ENCODE measurements at places on chromosomes 7 and 10. TPM values are rescaled to one million over a fixed set of nuclear protein-coding genes. Genes with fewer than 3 reads are reported as not detected.

The PLXDC2 gene
- 12.3 TPM for total RNA-seq

The OR2A12 gene
- total RNA-seq: not detected

- no peaks in the 10 kb centered on the region for H3K36me3 ChIP-seq
- H3K4me1 ChIP-seq: no peaks in the 10 kb centered on the region
- H3K27ac ChIP-seq: no peak overlapping the region
- no peaks in the 10 kb centered on the region for H3K27me3 ChIP-seq
- H3K4me3 ChIP-seq: no peak overlapping the region
- DNase-seq: peak; percentile 41
Measured at GRCh38 chr7:78510580-78511188, 712.1 kb downstream of the PHTF2 start.

The PRKCQ gene
- total RNA-seq: 0.26 TPM

- no peaks in the 10 kb centered on the region for H3K36me3 ChIP-seq
- no peak for DNase-seq
- no peak overlapping the region for H3K27ac ChIP-seq
- H3K4me3 ChIP-seq: no peak overlapping the region
- H3K4me1 ChIP-seq: no peaks in the 10 kb centered on the region
Measured at GRCh38 chr10:49076319-49076718, 39.0 kb downstream of the VSTM4 start.

DNA sequence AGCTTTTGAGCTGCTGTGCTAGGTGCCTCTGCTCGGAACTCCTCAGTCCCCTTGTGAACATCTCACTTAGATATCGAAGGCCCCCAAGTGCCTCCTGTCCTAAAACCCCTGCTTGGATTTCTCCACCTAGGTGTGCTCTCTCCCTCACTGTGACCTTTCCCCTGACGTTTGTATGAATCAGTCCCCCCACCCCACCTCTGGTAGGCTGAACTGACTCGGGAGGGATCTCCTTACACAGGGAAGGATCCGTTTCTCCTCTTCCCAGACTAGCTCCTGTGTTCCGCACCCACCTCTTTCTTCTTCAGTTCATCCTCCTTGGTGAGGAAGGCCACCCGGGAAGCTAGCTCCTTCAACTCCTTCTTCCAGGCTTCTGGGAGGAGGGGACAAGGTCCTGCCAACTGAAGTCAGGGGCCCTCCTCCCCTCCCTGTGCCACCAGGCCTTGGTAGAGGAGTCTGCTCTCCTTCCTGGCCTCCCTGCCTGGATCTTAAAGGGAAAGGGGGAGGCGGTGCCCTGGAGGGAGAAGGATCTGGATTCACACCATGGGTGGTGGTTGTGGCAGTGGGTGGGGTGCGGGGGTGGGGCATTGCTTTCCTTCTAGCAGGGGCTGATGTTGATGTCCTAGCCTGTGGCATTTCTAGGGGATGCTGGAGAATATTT, 6.8 kb downstream of the TBATA start:
- DNase-seq: no peak
- H3K27me3 ChIP-seq: peaks cover 21% of the 10 kb centered on the region
- no peaks in the 10 kb centered on the region for H3K4me1 ChIP-seq
- no peak overlapping the region for H3K27ac ChIP-seq

Data from fibroblast of lung (primary cell).